ENCODE measurements at places on chromosomes 4 and X.

- DNase-seq: no peak
Observed at GRCh38 chr4:183401473-183401872, 43.0 kb upstream of the CDKN2AIP start.

DNA sequence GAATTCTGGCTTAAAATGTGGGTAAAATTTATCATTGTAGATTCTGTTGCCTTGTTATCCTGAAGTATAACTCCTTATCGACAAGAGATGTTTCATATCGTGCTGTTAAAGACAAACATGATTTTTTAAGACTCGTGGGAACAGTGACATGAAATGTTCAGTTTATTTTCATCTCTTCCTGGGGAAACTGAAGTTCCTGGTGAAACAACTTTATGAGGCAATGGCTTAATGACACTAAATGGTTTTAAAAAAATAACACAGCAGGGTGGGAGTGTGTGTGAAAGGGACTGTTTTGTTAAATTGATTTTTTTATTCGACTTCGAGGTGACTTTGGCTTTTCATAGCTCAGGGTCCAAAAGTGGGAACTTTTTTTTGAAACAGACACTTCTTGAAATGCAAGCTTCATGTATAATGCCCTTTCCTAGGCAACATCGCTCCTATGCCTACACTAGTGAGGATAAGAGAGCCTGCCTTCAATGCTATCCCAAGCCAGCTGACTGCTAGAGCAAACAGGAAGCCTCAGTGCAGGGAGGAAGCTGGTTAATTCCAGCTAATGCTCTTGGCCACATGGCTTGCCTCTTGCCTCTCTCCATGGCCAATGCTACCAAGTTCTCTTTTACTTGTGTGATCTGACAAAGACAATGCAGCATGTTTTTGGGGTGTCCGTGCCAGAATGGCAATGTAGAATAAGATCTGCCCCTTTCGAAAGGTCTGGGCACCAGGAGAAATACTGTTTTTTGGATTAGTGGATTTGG lies 80.9 kb upstream of the PLAC1 start:
- DNase-seq: no peak

DNA sequence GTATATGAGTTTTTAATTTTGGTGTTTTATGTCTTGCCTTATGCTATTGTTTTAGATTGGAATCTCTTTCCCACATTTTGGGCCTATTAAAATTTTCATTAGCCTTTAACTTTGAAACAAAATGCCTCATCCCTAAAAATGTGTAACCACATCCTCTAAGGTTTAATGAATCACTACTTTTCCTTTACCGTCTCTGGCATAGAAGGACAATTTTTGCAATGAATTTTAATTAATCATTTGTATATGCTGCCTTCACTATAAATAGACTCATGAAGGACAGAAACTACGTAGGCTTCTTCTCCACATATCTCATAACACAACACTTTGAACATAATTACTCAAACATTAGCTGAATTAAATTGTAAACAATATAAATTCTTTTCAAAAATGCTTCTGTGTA lies 421.5 kb downstream of the NLGN4X start:
- DNase-seq: no peak

GRCh38 chr4:176137631-176138030 lies 57.8 kb downstream of the SPATA4 start:
- DNase-seq: no peak

DNA sequence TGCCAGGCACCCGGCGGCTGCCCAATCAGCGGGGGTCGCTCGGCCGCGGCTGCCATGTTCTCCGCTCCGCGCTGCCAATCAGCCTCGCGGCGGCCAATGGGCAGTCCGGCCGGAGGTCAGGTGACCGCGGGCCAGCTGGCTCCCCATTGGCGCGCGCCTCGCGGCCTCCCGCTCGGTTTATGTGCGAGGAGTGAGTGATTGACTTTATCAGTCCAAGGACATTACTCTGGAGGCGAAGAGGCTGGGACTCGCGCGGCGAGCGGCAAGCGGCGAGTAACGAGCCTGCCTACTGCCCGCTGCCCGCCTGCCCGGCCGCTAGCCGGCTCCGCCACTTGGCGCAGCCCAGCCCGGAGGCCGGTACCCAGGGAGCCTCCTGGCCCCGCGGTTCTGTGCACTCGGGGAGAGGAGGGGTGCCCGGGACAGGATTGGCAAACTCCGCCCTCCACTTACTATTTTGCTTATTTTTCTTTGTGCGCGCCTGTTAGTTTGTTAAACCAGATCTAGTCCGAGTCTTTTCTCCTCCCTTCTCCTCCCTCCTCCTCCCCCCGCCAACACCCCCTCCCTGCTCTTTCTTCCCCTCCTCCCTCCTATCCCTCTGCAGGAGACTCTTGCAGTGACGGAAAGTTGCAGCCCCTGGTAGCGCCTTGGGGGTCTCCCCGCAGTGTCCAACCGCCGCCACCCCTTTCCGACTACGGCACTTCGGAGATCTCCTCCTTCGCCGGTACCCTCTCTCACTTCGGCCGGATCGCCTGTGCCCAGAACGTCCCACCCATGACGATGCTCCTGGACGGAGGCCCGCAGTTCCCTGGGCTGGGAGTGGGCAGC lies at the start of gene ZIC3:
Gene ZIC3, plus strand, starts transcription at position 207 of the 825 bp plus-strand sequence. Its CDS starts 565 bp downstream, at position 772.
- no peak for DNase-seq

DNA sequence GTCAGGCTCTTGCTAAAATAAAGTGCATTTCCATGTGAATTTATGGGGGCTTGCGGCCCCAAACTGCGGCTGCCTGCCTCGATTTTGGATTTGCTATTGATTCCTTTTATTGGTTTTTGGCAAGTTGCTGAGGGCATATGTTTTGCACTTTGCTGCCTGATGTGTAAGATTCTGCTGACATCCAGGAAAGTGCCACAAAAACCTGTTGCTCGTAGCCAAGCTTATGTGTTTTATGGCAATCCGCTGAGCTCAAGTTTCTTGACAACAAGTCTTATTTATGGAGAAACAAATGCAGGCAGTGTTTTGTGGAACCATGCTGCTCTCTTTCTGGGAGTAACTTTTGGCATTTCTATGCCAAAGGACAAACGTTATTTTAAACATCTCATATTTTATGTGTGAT lies 97.3 kb upstream of the DDIT4L start:
- no peak for DNase-seq

DNA sequence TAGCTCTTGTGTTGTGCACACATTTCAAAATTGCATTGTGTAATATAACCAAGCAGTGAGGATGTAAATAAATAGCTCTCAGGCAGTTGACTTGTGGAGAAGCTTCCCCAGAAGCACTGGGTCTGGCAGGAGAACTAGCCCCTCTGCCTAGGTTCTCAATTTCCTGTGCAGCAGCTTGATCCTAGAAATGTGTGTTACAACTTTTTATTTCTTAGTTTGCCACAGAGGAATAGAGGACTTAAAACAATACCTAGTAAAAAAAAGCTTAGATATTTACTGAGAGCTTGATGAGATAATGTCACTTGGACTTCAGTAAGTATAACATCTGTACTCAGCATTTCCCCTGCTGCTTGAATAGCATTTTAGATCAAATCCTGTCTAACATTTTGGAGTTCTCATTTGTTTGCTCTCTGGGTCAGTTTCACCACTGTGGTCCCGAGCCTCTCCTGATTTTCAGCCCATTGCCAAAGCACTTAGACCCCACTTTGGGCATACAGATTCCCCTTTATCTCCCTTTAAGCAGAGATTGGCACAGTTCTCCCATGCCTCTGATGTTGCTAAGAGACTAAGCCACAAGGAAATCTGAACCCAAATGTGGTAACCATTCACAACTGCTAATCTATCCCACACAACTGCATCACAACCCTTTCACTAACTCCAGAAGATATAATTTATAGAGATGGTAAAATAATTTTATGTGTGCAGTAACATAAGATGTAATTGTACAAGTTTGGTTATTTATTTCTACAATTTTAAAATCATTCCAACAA lies 98.2 kb upstream of the NRK start:
- DNase-seq: no peak

GRCh38 chr4:101171747-101172146 lies 175.6 kb downstream of the PPP3CA start:
- no peak for DNase-seq

- no peak for DNase-seq
Observed at GRCh38 chr4:88858752-88859151, 161.1 kb upstream of the NAP1L5 start.

- no peak for DNase-seq
Observed at GRCh38 chrX:10414156-10414824, 206.1 kb downstream of the MID1 start.

GRCh38 chr4:156228676-156229075 lies 275.0 kb upstream of the CTSO start:
- no peak for DNase-seq

- DNase-seq: no peak
Observed at GRCh38 chr4:131509521-131509920, 1639.6 kb upstream of the PCDH10 start.

GRCh38 chr4:182023469-182023868 lies 219.7 kb upstream of the TENM3 start:
- DNase-seq: no peak

- no peak for DNase-seq
Observed at GRCh38 chr4:82947498-82947897, 47.0 kb downstream of the THAP9 start.
